ENCODE measurements at places on chromosomes 12 and 14.
A peak's percentile ranks its signal among the peaks of the same experiment; 100 is the strongest.

DNA sequence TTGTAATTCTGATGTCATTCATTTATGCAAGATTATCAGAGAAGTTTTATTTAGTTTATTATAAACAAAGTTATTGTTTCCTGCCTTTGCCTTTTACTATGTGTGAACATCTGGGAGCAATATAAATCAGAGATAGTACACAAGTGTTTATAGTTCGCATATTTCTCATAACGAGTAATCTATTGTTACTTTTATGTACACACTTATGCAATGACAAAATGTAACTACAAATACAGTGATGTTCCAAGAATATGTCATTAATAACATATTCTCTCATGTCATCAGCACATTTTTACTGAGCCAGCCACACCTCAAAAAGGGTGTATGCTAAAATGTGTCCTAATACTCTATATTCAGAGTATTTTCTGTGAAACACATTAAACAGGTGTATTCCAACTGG lies 243.2 kb downstream of the ALX1 start:
- H3K36me3 ChIP-seq = no peaks in the 10 kb centered on the region
- H3K27ac ChIP-seq = no peak overlapping the region
- H3K27me3 ChIP-seq = no peaks in the 10 kb centered on the region
- H3K4me3 ChIP-seq = no peak overlapping the region
- no peaks in the 10 kb centered on the region for H3K4me1 ChIP-seq

- DNase-seq = no peak
- no peak overlapping the region for H3K4me3 ChIP-seq
- H3K27ac ChIP-seq = no peak overlapping the region
- no peaks in the 10 kb centered on the region for H3K4me1 ChIP-seq
These were observed 167.4 kb downstream of the C12orf50 start for GRCh38 chr12:87861791-87862190.

DNA sequence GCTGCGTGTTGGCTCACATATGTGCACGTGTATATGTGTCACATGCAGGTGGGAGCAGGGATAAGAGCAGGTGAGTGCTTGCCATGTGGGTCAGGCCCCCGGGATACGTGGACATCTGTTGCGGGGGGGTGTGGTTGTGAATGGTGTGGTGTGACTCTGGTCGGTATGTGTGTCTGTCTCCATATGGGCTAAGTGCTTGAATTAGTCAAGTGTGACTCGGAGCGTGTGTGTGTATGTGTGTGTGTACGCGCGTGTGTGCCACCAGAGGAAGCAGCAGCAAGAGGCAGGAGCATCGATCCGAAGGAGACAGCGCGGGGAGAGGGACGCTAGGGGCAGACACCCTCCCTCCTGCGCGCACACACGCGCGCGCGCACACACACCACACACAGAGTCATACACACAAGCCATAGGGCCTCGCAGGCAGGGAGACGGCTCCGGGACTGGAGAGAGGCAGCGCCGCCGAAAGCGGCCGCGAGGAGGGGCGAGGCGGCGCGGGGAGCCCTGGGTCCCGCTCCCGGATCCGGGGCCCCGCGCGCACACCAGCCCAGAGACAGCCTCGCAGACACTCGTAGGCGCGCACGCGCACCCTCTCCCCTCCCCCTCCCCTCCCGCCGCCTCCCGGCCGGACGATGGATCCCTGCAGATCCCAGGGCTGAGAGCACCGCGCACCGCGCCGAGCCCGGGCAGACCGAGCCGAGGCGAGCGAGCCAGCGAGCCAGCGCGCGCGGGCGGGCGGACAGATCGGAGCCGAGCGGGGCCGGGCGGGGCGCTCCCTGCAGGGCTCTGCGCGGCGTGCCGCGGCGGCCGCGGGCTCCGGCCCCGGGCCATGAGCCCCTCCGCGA lies at the start of gene ASIC1:
Gene ASIC1, plus strand, starts transcription at position 597 of the 842 bp plus-strand sequence. CDS start 1,171 bp downstream, outside the sequence.
- peak within 1 kb of the TSS; percentile 25 for H3K4me3 ChIP-seq
- H3K27ac ChIP-seq = no peak within 1 kb of the TSS
- peak; percentile 62 for DNase-seq
- H3K4me1 ChIP-seq = peaks cover 5% of the 10 kb centered on the region

GRCh38 chr14:70177081-70177800 lies 11.5 kb downstream of the SLC8A3 start:
- no peaks in the 10 kb centered on the region for H3K4me1 ChIP-seq
- DNase-seq = no peak
- H3K27me3 ChIP-seq = no peaks in the 10 kb centered on the region

Measured in endothelial cell of umbilical vein (primary cell).